Activated gamma-delta T cell treated with Interleukin-2 at 50 U/mL for 16 hours (primary cell): ENCODE measurements at places on chromosomes 7 and 10.

GRCh38 chr10:45471059-45471458, 97.0 kb downstream of the ALOX5 start:
- no peak for DNase-seq

DNA sequence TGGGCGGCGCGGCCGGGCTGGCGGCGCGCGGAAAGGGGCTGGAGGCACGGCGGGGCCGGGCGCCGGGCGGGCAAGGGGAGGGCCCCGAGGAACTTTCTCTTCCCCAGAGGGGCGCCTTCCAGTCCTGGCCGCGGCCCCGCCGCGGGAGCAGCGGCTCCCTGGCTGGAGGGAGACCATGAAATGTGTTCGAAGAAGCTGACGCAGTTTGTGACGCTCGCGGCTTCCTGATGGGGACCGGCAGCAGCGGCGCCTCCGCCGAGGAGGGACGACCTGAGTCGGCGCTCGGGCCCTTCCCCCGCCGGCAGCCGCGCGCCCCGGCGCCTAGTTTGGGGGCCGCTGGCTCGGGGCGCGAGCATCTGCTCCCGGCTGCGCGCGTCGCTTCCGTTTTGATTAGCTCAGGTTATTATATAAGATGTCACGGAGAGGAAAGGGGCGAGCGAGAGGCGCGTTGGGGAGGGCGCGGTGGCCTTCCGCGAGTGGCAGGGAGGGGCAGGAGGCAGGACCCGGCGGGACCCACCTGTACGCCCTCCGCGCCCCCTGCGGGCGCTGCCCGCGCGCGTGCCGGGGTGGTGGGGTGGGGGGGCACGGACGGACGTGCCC, 57.1 kb upstream of the PCGF5 start:
- peak; percentile 78 for DNase-seq

GRCh38 chr10:3825862-3826351, 40.9 kb upstream of the KLF6 start:
- DNase-seq: no peak

DNA sequence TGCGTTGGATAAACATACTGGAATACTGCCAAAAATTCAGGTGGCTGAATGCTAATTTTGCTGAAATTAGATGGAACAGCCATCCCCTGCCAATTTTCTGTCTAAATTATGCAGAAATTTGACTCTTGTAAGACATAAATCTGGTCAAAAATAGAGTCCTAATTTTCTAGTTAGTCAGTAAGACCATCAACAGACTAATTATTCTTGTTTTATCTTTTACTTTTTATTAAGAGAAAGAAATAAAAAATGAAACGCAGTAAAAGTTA, 110.3 kb upstream of the GATA3 start:
- no peak for DNase-seq

- DNase-seq: no peak
Measured at GRCh38 chr10:96230527-96230926, 40.8 kb downstream of the BLNK start.

DNA sequence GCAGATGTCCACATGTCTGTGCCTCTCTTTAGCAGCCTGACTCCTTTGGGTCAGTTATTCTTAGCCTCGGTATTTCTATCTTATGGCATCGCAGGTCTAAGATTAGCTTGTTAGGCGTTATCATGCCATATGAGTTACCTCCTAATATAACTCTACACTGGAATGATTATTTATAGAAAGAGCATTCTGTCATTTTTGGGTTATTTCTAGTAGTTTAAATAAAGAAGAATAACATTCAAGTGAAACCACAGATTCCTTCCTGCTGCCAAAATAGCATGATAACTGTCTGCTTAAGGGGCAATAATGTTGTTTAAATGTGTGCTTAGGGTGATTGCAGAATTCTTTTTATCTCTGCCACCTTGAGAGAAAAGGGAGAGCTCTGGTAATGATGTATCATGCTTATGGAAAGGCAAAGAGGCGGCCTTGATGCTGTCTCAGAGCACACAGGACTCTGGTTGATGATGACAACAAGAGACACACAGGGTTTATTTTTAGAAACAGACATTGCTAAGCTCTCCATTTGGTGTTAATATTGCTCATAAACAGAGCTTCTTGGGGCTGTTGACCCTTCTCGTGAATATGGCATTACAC, 10.4 kb downstream of the HDAC9 start:
- no peak for DNase-seq

DNA sequence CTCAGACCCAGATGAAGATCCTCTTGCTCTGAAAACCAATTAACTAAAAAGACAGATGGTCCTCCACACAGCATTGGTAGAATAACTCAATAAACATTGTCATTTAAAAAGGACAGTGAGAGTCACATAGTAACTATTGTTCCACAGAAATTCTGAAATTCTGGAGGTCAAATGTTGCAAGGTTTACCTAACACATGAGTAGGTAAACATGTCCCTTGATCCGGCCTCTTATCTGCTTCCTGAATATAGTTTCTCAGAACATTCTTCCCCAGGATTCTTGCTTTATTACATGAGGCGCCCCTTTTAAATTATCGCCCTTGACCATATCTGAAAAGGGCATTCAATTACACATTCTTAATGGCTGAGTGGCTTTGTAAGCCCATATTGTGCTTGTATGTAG, 270.7 kb downstream of the SEMA3D start:
- no peak for DNase-seq

- DNase-seq: no peak
Measured at GRCh38 chr10:132609211-132609610, 71.6 kb downstream of the INPP5A start.

DNA sequence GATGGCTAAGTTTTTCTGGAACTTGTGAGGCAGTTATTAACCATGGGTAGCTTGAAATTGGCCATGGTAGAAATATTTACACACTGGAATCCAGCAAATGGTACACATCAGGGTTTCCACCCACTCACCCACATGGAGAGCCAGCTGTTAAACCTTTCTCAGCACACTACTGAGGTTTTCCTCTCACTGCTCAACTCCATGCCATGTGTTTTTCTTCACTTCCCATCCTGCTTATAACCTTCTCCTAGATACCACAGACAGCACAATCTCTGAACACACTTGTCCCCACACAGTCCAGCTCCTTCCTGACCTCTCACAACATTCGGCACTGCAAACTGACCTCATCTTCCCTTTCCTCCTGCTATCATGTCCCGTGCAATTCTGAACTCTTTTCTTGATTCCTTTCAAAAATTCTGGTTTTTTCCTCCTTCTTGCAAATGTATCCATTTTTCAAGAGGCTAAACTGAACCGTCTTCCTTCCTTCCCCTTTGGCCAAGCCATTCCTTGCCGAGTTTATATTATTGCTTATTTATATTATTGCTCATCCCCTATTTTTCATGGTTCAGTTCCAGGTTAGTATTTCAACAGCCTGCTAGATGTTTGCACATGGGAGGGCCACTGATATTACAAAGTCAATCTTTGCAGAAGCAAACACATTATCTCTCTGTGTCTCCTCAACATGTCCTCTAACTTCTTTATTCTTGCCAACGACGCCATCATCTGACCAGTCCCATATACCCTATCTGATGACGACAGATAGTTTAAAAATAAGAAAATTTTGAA, 606.4 kb downstream of the SORCS1 start:
- no peak for DNase-seq
